ENCODE measurements at places on chromosomes 5 and 9.

GRCh38 chr9:133669182-133669801, 33.1 kb downstream of the DBH start:
- DNase-seq: no peak

DNA sequence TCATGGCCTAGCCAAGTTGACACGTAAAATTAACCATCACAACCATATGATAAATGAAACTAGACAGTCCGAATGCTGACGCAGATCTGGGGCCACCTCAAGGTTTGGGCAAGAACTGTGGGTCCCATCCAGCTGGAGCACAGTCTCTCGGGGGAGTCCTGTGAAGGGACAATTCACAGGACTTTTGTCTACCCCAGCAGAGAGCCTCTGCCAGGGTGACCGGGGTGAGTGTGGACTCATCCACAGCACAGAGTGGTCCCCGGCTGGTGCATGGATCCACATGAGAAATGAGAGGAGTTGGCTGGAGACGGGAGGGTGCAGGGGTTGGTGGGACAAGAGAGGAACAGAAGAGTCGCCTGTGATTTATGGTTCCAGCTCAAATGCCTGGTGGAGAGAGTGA, 17.7 kb upstream of the MED10 start:
- no peak for DNase-seq

DNA sequence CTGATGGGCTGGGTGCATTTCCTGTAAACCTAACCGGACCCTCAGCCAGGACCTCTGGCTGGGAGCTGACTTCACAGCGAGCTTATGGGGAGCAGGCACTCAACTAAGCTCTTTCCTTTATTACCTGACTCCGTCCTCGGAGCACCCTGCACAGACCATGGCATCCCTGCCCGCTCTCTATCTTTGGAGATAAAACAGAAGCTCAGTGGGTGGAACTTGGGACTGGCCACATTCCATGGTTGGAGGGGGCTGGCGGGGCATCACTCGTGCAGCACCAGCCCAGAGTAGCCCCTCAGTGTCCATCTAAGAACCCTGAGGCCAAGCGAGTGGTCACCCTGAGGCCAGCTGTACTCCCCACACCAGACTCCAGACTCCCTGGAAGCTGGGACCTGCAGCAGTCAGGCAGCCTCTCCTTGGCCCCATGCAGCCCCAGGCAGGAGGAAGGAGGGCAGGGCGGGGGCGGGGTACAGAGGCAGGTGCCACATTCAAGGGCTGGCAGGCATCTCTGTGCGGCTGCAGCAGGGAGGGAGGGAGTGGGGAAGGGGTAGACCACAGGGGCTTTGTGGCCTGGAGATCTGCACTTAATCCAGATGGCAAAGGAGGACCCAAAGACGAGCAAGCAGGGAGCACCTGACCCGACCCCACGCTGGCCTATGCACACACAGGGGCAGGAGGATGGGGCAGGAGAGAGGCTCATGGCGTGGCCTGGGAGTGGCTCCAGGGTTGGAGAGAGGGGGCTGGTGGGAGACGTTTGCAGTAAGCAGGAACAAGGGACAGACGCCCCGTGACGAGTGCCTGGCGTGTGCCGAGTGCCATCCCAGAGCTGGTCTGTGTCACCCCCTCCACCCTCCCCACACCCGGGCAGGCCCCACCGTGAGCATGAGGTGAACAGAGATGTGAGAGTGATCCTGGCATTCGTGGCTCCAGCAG, 26.1 kb downstream of the GLT6D1 start:
- peak; percentile 27 for DNase-seq

- no peak for DNase-seq
Observed at GRCh38 chr5:72849546-72849945, 33.1 kb downstream of the TNPO1 start.

GRCh38 chr9:108694170-108694569, 161.6 kb downstream of the ACTL7B start:
- no peak for DNase-seq

DNA sequence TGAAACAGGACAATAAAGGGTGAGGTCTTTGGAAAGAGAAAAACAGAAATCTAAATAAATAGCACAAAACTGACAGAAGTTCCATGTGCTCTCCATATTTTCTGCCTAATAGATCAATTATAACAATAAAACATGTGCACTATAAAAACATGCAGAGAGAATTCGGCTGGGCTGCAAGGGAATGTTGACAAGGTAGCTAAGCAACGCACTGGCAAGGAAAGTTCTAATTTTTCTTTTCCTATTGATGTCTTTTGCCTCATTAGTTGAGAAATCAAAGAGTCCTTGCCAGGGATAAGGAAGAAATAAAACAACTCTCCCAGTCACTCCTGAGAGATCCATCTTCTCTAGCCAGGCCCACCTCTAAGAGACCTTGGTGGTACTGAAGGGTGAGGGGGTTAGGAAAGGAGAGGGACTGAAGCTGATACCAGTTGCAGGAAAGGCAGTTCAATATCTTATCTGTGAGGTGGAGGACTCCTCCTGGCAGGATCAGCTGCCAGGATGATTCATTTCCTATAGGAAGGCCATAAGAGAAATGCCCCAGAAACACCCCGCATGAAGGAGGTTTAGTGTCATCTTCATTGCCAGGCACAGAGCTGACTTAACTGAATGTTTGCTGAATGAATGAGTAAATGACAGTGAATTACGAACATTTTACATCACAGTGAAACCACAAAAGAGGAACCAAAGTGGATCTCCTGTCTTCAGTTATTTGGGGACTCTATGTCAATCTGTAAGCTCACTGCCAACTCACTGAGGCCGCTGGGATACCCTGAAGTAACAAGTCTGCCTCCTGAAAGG, 63.7 kb upstream of the IFNK start:
- no peak for DNase-seq

- DNase-seq: no peak
Observed at GRCh38 chr9:91395553-91396471, 27.8 kb downstream of the NFIL3 start.

- no peak for DNase-seq
Observed at GRCh38 chr5:178090856-178091255, 22.5 kb upstream of the N4BP3 start.

GRCh38 chr9:20269620-20270019, 352.7 kb downstream of the MLLT3 start:
- no peak for DNase-seq

GRCh38 chr5:20420991-20421595, 433.1 kb upstream of the CDH18 start:
- DNase-seq: peak; percentile 18

DNA sequence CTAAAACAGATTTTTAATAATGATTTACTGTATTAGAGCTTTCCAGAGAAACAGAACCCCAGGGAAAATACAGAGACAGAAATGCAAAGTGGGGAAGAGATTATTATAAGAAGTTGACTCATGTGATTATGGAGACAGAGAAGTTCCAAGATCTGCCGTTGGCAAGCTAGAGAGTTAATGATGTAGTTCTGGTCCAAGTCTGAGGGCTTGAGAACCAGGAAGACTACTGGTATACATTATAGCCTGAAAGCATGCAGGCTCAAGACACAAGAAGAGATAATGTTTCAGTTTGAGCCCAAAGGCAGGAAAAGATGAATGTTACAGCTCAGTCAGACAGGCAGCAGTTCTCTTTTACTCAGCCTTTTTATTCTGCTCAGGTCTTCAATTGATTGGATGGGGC, 98.8 kb upstream of the NFIL3 start:
- no peak for DNase-seq

DNA sequence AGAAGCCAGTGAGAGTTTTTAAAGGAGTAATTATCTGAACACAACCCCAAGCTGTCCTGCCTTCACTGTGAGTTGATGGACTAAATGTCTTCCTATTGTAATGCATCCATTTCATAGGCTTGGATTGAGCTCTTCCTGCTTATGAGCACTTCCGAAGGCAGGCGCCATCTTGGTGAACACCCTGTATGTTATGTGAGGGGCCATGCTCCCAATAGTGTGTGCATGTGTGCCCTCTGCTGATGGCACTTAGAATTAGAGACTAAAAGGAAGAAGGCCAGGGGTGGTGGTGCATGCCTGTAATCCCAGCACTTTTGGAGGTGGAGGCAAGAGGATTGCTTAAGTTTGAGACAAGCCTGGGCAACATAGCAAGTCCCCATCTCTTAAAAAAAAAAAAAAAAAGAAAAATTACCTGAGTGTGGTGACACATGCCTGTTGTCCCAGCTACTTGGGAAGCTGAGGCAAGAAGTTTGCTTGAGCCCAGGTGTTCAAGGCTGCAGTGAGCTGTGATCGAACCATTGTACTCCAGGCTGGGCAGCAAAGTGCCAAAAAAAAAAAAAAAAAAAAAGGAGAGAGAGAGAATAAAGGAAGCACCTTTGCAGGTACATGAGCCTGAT, 65.0 kb downstream of the C9orf152 start:
- DNase-seq: no peak

DNA sequence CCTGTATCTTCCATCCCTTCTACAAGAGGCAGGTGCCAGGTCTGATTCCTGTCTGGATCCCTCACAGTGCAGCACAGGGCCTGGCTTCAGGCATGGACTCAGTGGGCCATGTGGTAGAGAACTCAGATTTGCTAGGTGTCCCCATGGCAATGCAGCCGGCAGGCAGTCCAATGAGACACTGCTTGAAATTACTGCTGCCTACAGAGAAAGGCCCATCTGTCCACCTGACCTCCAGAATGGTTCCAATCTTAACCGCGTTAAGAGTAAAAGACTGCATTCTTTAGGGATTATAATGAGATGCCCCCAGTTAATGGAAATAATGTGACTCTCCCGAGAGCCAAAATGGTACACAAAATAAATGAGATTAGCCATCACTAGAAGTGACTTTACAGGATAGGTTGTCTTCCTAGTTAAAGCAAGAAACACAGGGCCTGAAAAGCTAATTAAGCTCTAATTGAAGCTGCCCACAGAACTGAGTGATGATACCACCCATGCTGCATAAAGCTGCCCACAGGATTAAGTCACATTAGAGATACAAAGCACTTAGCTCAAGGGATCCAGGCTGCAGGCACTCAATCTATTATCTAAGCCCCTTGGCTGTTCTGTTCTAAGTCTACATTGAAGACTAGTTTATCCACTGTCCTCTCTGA, 11.4 kb downstream of the FAM193B start:
- DNase-seq: no peak

- no peak for DNase-seq
Observed at GRCh38 chr9:19643875-19644274, 145.0 kb downstream of the SLC24A2 start.

DNA sequence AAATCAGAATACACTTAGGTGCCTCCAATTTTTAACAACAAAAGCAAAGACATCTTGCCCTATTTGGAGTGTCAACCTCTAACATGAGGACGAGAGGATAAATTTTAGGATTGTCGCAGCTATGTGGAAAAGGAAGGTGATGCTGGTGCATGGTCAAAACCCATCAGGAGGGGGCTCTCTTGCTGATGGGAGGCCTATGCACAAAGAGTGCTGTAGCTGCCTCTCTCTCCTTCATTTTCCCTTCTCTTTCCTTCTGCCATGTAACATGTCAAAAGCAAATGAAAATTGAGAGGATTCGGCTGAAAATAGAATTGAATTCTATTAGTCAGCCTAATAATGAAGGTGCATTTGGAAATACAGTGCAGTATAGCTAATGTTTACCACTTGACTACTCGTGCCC, 578.7 kb upstream of the ZNF462 start:
- peak; percentile 56 for DNase-seq

- DNase-seq: peak; percentile 80
Observed at GRCh38 chr5:149452665-149453617, 73.8 kb upstream of the IL17B start.

- DNase-seq: no peak
Observed at GRCh38 chr9:135079018-135079417, 8.4 kb upstream of the OLFM1 start.

DNA sequence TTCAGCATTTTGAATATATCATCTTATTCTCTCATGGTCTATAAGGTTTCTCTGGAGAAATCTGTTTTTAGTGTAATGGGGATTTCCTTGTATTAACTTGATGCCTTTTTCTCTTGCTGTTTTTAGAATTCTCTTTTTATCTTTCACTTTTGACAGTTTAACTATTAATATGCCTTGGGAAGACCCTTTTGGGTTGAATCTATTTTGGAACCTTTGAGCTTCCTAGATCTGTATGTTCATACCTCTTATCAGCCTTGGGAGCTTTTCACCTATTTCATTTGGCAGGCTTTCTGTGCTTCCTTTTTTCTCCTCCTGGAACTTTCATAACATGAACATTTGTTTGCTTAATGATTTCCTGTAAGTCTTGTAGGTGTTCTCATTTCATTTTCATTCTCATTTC, 22.2 kb downstream of the RCL1 start:
- no peak for DNase-seq

- DNase-seq: no peak
Observed at GRCh38 chr5:39503155-39503554, 78.4 kb upstream of the DAB2 start.

GRCh38 chr5:112419164-112419985, at the start of gene EPB41L4A:
Gene EPB41L4A, minus strand, starts transcription at chr5:112419277. Its CDS starts 238 bp downstream, at chr5:112419039.
- peak; percentile 66 for DNase-seq

GRCh38 chr9:90974016-90974415, 172.4 kb downstream of the SYK start:
- DNase-seq: no peak

GRCh38 chr9:31302620-31303418, 1081.6 kb upstream of the ACO1 start:
- no peak for DNase-seq

DNA sequence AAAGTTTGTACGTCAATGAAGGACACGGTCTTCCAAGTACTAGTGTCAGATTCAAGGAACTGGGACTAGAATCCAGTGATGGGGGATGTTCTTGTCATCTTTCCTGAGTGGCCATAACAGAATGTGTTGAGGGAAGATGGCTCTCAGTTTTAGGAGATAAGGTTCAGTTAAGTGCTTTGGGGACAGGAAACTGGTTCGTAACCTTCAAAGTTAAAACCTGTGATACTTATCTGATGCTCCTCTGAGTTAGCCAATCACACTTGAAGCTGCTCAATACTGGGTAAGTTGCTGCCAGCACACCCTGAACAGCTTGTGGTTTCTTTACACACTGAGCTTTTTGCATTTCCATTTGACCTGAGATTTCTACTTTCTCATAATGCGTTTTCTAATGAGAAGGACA, 64.4 kb downstream of the PIK3R1 start:
- no peak for DNase-seq

DNA sequence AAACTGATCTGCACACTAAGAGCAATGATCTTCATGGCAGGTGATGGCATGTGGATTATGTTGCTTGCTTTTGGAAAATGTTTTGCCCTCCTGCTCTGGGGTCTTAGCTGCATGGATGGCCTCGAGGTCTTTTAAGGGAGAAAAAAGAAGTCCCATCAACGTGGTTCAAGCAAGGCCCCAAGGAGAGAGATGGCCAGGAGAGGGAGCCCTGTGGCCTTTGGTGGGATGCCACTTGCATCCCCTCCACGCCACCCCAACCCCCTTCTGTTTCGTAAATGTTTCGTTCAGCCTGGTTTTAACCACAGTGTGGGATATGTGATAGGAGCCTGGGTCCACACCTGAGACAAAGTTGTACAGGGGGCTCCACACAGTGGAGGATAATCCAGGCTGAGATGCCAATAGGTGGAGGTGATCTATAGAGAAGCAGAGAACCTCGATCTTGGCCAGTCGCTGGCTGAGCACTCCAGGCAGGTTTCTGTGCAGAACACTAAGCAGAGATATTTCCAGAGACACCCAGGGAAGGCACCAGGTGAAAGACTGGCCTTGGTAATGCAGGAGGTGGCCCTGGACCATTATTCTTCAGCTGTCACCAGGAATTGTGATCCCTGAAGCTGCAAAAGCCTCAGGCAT, 25.8 kb upstream of the FRRS1L start:
- DNase-seq: peak; percentile 63

GRCh38 chr5:95899006-95899405, 62.6 kb downstream of the ELL2 start:
- no peak for DNase-seq

GRCh38 chr5:159787837-159788236, 128.4 kb upstream of the ADRA1B start:
- DNase-seq: no peak

- no peak for DNase-seq
Observed at GRCh38 chr5:135571902-135572301, 6.9 kb downstream of the CXCL14 start.

GRCh38 chr5:69217151-69217511, 17.6 kb upstream of the CDK7 start:
- DNase-seq: no peak

Data from iPS-NIHi11 (cell line).